ENCODE measurements at places on chromosomes 6 and 20.

GRCh38 chr6:85643537-85644278, 1.0 kb upstream of the SYNCRIP start:
- DNase-seq, result peak; percentile 89

GRCh38 chr6:35402136-35402855, 49.8 kb upstream of the FANCE start:
- DNase-seq, result no peak

- DNase-seq, result no peak
Measured at GRCh38 chr6:112018619-112019416, 35.1 kb upstream of the CCN6 start.

DNA sequence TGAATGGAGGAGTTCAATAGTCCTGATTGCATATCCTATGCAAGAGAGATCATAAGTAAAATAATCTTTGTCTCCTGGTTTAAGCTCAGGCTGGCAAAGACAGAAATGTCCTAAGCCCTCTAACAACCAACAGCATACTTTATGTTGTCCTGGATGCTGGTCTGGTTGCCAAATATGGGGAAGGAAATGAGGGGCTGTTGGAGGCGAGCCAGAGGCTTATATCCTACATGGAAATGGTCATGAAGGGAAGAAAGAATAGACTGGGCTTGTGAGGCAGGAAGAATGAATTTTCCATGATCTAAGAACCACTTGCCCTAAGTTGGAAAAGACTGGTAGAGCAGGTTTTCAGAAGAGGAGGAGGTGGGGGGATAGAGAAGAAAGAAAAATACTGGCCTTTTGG, 237.1 kb downstream of the SMOC2 start:
- DNase-seq, result no peak

GRCh38 chr6:24402697-24403500, at the start of gene MRS2:
Gene MRS2 (plus strand): TSS chr6:24402936. CDS start chr6:24403047, 111 bp downstream.
- DNase-seq, result peak; percentile 72

DNA sequence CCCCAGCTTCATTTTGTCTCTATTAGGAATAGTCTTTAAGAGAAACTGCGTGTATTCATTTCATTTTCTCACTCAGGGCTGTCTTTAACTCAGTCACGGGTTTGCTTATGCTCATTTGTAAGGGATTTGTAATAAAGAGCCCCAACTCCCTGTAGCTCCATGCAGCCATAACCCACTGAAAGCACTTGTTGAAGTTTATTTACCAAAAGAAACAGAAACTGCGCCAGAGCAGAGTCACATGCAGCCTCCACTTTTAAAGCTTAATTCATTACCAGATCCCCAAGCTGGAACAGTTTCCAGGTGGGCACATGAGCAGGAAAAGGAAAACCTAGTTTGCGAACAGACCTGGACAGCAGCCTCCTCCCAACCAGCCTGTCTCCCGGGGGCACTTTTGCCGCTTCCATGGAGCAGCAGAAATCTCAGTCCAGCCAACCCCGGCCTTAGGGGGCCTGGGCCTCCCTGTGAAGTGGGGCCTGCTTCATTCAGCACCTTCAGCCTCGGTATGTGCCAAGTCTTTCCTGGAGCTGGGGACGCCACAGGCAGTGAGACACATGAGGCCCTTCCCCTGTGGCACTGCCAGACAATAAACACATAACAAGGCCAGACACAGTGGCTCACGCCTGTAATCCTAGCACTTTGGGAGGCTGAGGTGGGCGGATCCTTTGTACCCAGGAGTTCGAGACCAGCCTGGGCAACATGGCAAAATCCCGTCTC, 4.5 kb downstream of the BCAS4 start:
- DNase-seq, result no peak

DNA sequence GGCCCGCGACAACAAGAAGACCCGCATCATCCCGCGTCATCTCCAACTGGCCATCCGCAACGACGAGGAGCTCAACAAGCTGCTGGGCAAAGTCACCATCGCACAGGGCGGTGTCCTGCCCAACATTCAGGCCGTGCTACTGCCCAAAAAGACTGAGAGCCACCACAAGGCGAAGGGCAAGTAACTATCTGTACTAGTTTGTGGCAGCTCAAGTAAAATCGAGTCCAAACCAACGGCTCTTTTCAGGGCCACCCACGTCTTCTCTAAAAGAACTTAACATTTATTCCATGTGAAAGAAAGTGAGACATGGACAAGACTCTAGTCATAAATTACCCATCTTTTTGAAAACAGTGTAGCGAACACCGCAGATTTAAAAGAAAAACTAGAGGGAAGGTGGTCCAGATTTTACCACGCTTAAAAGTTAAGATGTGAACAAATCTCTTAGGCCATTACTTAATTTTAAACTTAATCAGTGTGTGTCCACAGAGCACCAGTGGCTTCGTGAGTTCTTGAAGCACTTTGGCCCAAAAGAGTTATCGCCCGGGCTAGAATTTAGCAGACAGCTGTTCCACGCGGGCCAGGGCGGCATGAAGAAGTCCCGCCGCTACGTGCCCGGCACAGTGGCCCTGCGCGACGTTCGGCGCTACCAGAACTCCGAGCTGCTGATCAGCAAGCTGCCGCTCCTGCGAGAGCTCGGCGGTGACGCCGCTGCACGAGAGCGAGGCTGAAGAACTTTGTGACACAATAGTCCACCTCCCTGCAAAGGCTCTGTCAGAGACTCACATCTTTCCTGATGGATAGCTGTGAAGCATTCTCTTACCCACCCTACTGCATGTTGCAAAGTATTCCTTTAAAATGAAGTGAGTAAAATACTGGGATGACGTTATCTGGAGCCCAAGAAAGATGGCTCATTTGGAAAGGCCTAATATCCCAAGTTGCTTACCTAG, 113.9 kb upstream of the PRSS16 start:
- DNase-seq, result peak; percentile 69

- no peak for DNase-seq
Measured at GRCh38 chr20:48926267-48926666, 4.8 kb downstream of the ARFGEF2 start.

All from nephron progenitor cell (in vitro differentiated cells).